ENCODE measurements at places on chromosomes 1 and 21.

- DNase-seq = no peak
Observed at GRCh38 chr1:67241200-67241746, 66.4 kb upstream of the IL12RB2 start.

DNA sequence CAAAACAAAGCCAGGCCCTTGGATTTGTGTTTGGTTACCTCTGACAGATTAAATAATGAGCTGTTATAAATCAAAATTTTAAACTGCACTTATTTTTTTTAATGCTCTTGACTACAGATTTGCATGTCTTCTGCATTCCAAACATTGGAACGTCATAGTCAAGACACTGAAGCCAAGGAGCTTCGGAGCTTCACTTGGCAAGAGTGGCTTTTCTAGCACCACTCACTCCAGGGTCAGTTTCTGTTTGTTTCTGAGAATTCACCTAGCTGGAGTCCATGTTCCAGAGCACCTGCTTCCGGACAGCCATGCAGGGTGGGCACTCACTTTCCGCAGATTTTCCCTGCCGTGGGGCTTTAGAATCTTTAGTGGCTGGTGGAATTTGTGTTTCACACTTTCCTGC, 202.9 kb downstream of the ZP4 start:
- DNase-seq = no peak

GRCh38 chr1:29914936-29915335, 678.6 kb downstream of the PTPRU start:
- no peak for DNase-seq

DNA sequence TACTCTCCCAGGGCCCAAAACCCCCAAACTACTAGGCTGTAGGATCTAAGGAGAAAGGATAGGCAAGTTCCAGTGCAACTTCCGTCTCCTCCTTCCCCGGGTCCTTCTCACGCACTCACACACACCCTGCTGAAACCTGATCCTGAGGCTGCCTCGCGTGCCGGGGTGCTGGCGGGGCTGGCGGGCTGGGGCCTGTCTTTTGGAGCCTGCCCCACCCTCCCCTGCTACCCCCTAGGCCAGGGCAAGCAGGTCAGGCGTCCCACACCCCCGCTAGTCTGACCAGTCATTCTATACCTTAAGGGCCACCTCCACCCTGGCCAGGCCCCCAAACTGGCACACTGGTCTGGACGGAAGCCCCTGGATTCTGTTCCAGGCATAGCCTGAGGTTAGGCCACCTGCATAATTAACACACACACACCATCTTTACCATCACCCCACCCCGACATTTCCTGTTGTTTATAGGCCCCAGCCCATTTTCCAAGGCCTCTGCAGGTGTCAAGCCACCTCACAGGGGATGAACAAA, 48.3 kb upstream of the ARTN start:
- DNase-seq = no peak

GRCh38 chr1:197355248-197355995, 87.4 kb downstream of the CRB1 start:
- DNase-seq = no peak

GRCh38 chr1:205666372-205667166, 13.7 kb downstream of the SLC45A3 start:
- no peak for DNase-seq

Measured in T-helper 2 cell (primary cell).